ENCODE measurements at places on chromosomes 4 and X. TPM values are rescaled to one million over a fixed set of nuclear protein-coding genes. Genes with fewer than 3 reads are reported as not detected.

DNA sequence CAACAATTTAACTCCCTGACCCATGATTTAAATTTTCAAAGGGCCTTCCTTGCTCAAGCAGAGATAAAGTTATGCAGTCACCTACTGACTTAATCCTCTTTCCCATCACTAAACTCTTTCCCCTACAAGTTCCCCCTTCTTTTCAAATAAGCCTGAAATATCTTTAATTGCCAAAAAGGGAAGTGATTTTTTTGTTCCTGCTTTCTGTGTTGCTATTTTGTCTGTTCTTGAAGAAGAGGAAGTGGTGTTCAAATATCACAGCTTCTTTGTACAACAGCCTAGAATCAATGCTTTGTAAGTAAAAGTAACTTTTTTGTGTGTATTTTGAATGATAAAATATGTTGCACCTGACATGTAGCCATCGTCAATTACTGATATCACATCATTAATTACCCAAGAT lies 595.9 kb downstream of the CENPC start:
- no peak for DNase-seq

GRCh38 chr4:76589872-76590797 lies 155.1 kb downstream of the SHROOM3 start:
- no peak for DNase-seq

DNA sequence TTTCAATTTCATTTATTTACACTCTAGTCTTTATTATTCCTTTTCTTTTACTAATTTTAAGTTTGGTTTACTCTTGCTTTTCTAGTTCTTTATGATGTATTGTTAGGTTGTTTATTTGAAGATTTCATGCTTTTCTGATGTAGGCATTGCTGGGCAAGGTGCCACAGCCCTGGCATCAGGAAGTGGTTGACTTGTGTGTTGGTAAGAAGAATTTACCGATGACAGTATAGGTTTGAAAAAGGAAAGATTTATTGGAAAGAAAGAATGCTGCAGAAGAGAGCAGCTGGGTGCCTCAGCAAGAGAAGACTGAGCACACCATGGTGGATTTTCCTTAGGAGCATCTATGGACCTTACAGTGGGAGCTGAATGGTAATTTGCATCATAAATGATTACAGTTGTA lies 153.2 kb downstream of the KLF8 start:
- DNase-seq, result no peak

SPANXA2 gene
- not detected for total RNA-seq

AMBN gene
- not detected for total RNA-seq

ASB9 gene
- total RNA-seq, result 0.71 TPM

FAM9B gene
- total RNA-seq, result not detected

Measured in activated naive CD8-positive, alpha-beta T cell treated with anti-CD3 and anti-CD28 coated beads, Interleukin-2, amount 10 ng/mL, durations not matched to agents 7 days and 5 days (primary cell).